Hindlimb muscle (tissue), 1 donor: ENCODE measurements at places on chromosomes 1 and 21.

DNA sequence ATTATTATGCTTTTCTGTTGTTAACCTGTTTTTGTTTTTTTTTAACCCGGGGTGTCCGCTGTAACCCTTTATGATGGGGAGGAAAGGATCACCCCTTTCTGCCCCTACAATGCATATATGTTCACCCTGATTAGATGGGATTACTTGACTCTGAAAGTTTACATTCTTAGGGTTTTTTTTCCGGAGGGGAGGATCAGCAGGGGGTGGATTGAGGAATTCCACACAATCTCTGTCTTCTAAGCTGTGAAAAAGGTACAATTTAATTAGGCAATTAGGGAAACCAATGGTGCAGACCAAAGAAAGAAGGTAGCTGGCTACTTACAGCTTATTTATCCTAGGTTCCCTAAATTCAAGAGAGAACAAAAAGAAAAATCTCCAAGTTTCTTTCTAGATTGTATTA, 58.3 kb downstream of the EDEM3 start:
- DNase-seq: no peak

GRCh38 chr1:203649551-203649998, 22.9 kb downstream of the ATP2B4 start:
- DNase-seq: no peak

GRCh38 chr1:27333717-27334279, 8.0 kb upstream of the SYTL1 start:
- DNase-seq: no peak

DNA sequence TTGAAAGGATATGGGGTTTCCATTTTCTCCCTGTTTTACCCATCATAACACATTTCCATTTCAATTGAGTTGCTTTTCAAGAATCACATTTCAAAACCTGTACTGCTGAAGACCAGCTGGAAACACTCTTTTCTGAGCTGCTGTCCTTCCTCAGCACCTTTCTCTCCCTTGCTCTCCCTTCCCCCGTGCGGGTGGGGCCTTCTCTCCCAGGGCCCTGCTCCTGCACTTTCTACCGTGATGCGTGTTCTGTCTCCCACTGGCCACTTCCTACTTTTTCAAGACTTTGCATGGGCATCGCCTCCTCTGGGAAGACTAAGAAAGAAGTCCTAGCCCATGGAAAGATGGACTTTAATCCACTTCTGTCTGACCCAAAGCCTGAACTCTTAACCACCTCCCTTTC, 390.4 kb downstream of the PTPRU start:
- no peak for DNase-seq

DNA sequence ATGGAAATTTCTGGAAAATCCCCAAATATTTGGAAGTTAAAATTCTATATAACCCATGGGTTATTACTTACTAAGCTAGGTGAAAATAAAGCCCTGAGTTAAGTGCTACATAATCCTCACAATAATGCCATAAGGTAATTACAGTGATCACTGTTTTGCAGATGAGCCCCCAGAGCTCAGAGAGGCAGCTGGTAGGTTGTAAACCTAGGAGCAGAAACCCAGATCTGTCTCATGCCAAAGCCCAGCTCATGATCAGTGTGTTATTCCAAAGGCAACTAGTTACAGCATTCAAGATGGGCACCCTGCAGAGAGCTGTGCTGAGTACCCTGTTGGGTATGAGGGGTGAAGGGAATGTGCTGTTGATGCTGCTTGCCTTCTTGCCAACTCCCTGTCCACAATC, 10.8 kb upstream of the MYOG start:
- DNase-seq: no peak

DNA sequence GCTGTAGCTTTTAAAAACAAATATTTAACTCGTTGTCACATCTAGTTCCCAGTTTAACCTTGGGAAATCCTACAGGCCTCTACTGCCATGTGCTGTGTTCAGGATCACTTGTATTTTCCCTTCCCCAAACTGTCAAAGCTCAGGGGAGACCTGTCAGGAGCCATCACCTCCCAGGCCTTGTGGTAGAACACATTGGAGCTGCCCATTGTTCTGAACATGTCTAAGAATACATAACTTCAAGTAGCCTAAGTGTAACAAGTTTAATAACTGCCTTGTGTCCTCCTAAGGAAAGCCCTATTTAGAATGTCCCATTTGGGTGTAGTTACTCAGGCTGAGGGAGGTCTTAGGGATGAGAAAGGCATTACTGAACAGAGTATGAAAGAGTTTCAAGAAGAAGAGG, 28.6 kb upstream of the PIGC start:
- DNase-seq: no peak
